ENCODE measurements at places on chromosomes 3 and 15. TPM values are rescaled to one million over a fixed set of nuclear protein-coding genes. Genes with fewer than 3 reads are reported as not detected.

ATP13A4 gene
- total RNA-seq, result 8.2 TPM

DNA sequence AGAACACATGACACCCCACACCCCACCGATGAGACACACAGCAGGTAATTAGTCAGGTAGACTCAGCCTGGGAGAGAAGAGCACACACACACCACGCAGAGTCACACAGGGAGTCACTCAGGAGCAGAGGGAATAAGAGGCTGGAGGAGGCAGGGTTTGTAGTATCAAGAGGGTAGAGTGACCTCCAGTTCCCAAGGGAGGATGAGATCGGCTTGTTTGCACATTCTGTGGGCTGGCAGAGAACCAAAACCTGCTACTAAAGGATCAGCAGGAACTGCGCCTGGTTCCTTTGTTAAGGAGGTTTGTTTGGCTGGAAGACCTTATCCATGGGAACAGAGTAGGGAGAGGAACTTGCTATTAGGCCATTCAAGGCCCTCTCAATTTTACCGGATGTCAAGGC is 281.4 kb upstream of the SLCO3A1 start:
- DNase-seq, result no peak

PAQR9 gene
- not detected for total RNA-seq

DNA sequence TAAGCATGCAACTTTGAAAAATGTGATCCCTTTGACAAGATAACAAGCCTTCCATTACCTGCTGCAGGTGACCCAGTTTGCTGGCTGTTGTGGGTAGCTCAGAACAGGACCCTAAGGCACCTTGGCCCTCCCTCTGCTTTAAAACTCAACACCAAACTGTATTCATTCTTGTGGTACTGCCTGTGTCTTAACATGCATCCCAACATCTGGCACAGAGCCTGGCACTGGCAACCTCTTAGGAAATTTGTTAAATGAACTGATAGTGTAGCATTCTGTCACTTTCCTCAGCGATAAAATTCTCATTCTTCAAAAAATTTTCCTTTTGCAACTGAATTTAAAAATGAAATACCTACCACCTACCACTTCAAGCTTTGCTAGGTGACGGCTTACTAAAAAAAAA is 287.3 kb upstream of the ADAMTS9 start:
- DNase-seq, result no peak

All from spleen (tissue), 13 donors.